ENCODE measurements at places on chromosomes 2 and 18. TPM values are rescaled to one million over a fixed set of nuclear protein-coding genes. Genes with fewer than 3 reads are reported as not detected.

DNA sequence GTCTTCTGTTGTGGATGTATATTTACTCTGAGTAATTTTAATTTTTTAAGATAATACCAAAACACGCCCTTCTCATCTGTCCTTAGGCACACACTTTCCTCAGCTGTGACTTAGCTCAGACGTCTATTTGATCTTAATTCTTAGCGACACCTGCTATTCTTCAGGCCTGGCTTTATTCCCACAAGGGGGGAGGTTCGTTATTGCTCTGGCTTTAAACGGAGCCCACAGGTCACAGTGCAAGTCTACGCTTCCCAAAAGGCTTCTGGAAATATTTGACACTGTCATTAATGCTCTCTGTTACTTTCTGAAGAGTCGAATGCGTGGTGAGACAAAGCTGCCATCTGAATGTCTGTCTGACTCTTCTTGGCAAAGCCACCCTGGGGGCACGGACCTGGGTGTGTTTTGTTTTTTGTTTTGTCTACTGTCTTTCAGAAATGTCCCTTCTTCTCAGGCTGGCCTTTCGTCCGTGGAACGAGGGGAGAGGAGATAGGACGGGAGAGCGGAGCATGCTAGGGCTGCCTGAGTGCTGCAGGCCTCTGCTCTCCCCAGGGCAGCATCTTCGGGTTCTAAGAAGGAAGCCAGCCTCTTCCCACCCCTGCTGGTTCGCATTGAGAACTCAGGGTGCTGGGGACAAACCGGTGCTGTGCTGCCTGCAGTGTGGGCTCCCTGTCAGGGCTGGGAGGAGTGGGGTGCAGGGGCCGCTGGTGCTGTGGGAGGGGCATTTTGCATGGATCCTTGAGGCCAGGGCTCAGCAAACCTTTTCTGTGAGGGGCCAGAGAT, 61.9 kb downstream of the ASAP2 start:
- no peaks in the 10 kb centered on the region for H3K36me3 ChIP-seq
- H3K4me1 ChIP-seq = no peaks in the 10 kb centered on the region
- no peak overlapping the region for H3K4me3 ChIP-seq
- H3K27ac ChIP-seq = no peak overlapping the region
- DNase-seq = no peak

DNA sequence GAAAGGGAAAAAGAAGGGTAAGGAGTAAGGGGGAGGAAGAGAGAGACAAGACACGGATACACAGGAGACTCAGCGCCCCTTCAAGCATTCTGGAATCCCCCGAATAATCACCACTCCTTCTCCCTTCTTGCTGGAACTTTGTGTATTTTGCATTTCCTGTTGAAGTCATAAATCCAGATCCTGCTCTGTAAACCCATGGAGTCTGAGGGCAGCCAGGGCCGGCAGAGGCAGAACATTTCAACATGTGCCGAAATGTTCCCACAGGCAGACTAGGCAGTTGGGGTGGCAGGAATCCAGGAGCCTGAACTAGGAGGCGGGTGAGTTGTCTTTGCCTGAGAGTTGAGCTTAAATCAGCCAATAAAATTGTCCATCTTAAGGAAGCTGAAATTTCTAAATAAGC, 193.1 kb downstream of the SH3RF3 start:
- H3K4me3 ChIP-seq = no peak overlapping the region
- H3K27me3 ChIP-seq = no peaks in the 10 kb centered on the region
- H3K4me1 ChIP-seq = peaks cover 6% of the 10 kb centered on the region

DNA sequence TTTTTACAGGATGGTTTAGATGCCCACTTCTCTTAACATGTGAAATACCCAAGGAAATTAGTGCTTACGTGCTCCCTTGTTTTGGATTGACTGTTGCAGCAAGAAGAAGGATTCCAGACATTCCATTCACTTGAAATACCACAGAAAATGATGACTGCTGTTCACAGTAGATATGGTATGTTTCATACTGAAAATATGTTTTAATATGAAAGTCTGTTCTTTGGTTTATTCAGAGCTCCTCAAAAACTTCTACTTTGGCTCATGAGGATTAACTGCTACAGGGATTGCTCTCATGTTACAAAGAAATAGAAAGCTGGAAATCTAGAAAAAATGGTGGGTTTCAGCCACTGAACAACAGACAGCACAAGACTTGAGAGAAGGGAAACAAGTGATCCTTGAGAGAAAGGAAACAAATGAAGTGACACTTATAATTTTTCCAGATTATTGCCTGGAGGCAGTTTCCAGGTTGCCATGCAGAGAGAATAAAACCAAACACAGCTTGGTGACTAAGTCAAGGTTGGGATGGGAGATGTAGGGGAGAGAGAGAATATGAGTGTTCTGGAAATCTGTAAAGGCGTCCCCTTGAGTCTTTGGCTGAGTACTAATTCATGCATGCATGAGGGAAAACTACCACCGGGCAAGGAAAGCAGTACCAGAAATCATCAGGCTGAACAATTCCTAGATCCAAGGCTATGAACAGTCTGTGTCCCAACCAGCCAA, 348.1 kb downstream of the CLIP4 start:
- H3K4me3 ChIP-seq = no peak overlapping the region
- H3K27ac ChIP-seq = no peak overlapping the region
- H3K27me3 ChIP-seq = no peaks in the 10 kb centered on the region
- no peaks in the 10 kb centered on the region for H3K4me1 ChIP-seq

GRCh38 chr2:68368654-68369336, 3.7 kb downstream of the PLEK start:
- no peaks in the 10 kb centered on the region for H3K27me3 ChIP-seq
- H3K4me3 ChIP-seq = no peak overlapping the region
- no peaks in the 10 kb centered on the region for H3K4me1 ChIP-seq

The NEUROD1 gene
- not detected for polyA plus RNA-seq

The SETBP1 gene
- 5.8 TPM for polyA plus RNA-seq

The KCNE4 gene
- polyA plus RNA-seq = 0.19 TPM

The ZEB2 gene
- polyA plus RNA-seq = 7.6 TPM

DNA sequence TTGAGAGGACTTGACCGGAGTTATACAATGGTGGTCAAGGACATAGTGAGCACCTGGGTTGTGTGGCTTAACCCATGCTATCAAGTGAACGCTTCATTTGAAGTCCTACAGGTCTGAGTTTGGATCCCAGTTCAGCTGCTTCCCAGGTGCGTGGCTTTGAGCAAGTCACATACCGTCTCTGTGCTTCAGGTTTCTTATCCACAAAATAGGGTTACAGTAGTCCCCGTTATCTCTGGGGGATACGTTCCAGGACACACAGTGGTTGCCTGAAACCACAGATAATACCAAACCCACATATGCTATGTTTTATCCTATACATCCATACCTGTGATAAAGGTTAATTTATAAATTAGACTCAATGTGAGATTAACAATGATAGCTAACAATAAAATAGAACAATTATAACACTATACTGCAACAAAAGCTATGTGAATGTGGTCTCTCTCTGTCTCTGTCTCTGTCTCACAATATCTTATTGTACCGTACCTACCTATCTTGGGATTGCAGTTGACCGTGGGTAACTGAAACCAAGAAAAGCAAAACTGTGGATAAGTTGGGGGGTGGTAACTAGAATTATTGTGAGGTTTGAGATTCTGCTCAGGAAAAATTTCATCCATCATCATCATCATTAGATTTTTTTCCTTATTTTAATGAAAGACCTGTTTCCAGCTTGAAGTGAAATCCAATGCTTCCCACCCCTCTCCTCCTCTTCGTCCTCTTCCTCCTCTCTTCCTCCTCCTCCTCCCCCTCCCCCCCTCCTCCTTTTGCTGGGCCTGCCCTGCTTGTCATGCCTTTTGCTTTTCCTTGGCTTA, 22.7 kb downstream of the LBH start:
- H3K36me3 ChIP-seq = no peaks in the 10 kb centered on the region
- no peaks in the 10 kb centered on the region for H3K27me3 ChIP-seq
- peaks cover 2% of the 10 kb centered on the region for H3K4me1 ChIP-seq
- no peak overlapping the region for H3K27ac ChIP-seq
- no peak overlapping the region for H3K4me3 ChIP-seq

GRCh38 chr18:32767400-32767799, 5.4 kb downstream of the KLHL14 start:
- no peak overlapping the region for H3K4me3 ChIP-seq
- no peak overlapping the region for H3K27ac ChIP-seq
- peaks cover 17% of the 10 kb centered on the region for H3K4me1 ChIP-seq
- H3K27me3 ChIP-seq = peaks cover 13% of the 10 kb centered on the region
- no peaks in the 10 kb centered on the region for H3K36me3 ChIP-seq
- no peak for DNase-seq

DNA sequence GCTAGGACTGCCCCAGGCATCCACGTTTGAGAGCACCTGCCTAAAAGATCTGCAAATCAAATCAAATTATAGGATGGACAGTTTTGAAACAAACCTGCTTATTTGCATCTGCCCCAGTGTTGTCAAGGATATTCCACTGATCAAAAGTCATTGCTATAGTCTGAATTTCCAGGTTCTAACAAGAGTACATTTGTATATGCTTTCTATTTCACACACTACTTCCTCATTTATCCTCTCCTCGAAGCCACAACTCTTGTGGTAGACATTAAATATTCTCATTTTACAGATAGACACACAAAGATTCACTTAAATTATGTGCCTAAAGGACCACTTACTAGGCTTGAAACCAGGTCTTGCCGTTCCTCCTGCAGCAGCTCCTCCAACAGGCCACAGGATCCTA, 11.9 kb upstream of the TET3 start:
- no peak for DNase-seq
- H3K4me3 ChIP-seq = no peak overlapping the region
- peaks cover 11% of the 10 kb centered on the region for H3K4me1 ChIP-seq
- H3K27me3 ChIP-seq = no peaks in the 10 kb centered on the region
- H3K36me3 ChIP-seq = no peaks in the 10 kb centered on the region
- H3K27ac ChIP-seq = no peak overlapping the region

The DSC3 gene
- polyA plus RNA-seq = 0.06 TPM

- H3K4me3 ChIP-seq = no peak overlapping the region
- DNase-seq = no peak
- H3K27ac ChIP-seq = no peak overlapping the region
- no peaks in the 10 kb centered on the region for H3K4me1 ChIP-seq
These were observed 5.5 kb downstream of the MSGN1 start for GRCh38 chr2:17821535-17822444.

- H3K4me1 ChIP-seq = no peaks in the 10 kb centered on the region
- no peak overlapping the region for H3K27ac ChIP-seq
- H3K4me3 ChIP-seq = no peak overlapping the region
- H3K27me3 ChIP-seq = no peaks in the 10 kb centered on the region
These were observed 46.4 kb upstream of the STK39 start for GRCh38 chr2:168293766-168294165.

DNA sequence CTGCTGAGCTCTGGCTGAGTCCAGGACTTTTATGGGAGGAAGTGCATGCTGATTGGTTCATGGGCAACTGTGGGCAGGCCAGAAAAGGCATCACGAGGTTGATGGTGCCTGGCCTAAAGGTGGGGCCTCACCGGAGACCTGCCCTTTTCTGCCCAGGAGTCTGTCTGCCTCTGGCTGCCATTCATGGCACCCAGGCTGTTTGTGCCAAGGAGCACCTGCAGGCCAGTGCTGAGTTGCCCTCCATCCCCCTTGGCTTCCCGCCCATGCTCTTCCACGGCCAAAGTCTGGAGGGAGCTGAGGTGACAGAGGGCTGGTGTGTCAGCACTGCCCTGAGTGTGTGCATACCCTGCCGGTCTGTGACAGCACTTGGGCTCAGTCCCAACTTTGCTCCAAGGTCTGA, 123.2 kb downstream of the PTH2R start:
- no peaks in the 10 kb centered on the region for H3K36me3 ChIP-seq
- H3K27me3 ChIP-seq = no peaks in the 10 kb centered on the region
- no peak for DNase-seq
- no peak overlapping the region for H3K27ac ChIP-seq
- H3K4me1 ChIP-seq = no peaks in the 10 kb centered on the region
- H3K4me3 ChIP-seq = no peak overlapping the region

DNA sequence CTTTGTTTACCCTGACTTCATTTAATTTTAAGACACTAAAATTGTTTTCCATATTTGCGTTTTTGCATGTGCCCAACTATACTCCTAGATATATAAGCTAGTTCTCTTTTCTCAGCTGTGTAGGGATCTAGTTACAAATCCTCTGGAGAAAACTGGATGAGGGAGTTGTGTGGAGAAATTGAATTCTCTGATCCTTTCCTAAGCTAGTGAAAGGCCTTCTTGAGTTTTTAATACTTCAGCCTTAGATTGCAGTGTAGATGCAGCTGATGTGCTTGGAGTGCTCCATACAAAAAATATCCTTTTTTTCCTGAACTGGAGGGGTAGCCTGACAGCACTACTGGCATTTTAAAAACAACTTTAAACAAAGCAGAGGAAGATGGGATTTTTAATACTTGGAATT, 8.6 kb upstream of the MTX2 start:
- no peaks in the 10 kb centered on the region for H3K36me3 ChIP-seq
- no peak overlapping the region for H3K4me3 ChIP-seq
- no peaks in the 10 kb centered on the region for H3K27me3 ChIP-seq
- no peaks in the 10 kb centered on the region for H3K4me1 ChIP-seq

The EMILIN2 gene
- polyA plus RNA-seq = 0.58 TPM

The ZSWIM2 gene
- not detected for polyA plus RNA-seq

DNA sequence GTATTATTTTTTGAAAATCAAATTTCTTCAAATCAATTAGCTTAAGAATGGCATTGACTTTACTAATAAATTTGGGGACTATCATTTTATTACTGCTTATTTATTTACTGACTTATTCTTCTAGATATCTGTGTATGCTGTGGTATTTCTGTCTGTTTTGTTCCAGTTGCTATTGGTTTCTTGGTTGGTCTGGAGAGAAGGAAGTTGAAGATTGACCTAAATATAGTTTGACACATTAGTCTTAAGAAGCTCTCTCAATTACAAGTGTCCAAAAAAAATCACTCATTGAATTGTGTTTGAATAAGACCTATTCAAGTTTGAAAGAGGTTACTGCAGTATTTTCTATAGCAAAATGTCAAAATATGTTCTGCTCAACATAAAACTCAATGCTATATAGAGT, 153.3 kb upstream of the KYNU start:
- no peak for DNase-seq
- no peaks in the 10 kb centered on the region for H3K27me3 ChIP-seq
- no peak overlapping the region for H3K4me3 ChIP-seq
- H3K27ac ChIP-seq = no peak overlapping the region
- H3K36me3 ChIP-seq = no peaks in the 10 kb centered on the region
- no peaks in the 10 kb centered on the region for H3K4me1 ChIP-seq

The SCN1A gene
- polyA plus RNA-seq = not detected

The CACNB4 gene
- 0.08 TPM for polyA plus RNA-seq

Data from liver (tissue), 10 donors.